ENCODE measurements at places on chromosomes 5 and 9.

GRCh38 chr9:8570776-8571175, 771.2 kb upstream of the DMAC1 start:
- no peak for DNase-seq

GRCh38 chr5:107090506-107090905, 580.2 kb downstream of the EFNA5 start:
- no peak for DNase-seq

DNA sequence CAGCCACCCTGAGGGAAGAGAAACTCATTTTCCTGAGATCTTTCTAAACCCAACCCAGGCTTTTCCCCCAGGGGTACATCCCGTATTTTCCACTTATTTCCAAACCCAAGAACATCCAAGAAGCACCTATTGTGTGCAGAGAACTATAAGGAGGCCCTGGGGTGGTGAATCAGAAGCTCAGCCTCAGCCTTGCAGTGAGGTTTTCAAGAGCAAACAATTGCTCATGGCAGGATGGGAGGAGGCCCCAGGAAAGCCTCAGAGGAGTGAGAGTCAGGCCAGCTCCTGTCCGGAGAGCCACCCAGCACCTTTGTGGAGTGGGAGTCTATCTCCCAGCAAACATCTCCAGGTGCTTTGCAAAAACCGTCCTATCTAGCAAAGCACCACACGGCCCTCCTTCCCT, 19.2 kb downstream of the NIPAL4 start:
- no peak for DNase-seq

GRCh38 chr9:89022001-89022759, 30.9 kb downstream of the S1PR3 start:
- no peak for DNase-seq

DNA sequence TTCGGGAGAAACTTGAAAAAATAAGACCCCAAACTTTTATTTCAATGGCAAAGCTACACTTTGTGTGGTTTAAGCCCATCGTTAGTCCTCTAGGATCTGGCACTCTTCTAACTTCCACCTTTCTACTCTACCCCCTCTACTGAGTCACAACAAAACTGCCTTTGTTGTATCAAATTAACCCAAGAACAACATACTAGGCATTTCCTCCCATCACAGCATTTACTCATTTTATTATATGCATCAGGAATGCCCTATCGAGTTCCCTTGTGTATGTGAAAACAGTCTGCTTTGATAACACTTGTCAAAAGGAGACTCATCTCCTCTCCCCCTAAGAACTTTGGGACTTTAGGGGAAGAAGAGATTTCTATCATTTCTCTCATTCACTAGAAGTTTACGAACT, 158.9 kb upstream of the FREM1 start:
- no peak for DNase-seq

- DNase-seq: no peak
These were observed 33.4 kb downstream of the C5orf15 start for GRCh38 chr5:133934822-133935666.

DNA sequence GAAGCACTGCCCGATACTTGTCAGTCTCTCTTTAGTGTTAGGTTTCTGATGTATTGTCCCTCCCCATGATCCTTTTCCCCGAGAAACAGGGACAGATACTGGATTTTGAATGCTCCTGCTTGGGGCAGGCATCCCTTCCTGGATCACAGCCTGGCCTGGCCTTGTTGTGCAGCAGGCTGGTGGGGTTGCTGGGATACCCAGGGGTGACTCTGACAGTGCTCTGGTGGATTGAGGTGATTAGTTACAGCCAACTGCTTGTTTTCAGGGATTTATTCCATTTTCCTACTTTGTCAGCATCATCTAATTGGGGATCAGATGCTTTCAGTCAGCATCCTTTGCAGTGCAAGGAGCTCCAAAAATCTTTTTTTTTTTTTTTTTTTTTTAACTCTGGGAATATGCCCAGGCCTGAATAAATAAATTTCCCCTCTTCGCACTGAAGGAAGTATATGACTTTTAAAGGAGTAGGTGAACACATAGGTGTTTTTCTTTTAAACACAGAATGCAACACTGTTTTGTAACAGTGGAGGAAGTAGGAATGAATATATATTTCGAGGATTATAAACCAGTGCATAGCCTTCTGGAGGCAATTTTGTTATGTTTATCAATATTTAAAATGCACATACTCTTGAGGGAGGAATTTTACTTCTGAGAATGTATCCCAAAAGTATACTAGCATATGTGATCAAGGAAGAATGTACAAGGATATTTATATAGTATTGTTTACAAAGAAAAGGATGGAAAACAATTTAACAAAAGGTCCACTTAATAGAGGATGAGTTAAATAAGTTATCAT, 127.3 kb upstream of the ELL2 start:
- DNase-seq: no peak

- DNase-seq: no peak
These were observed 43.7 kb downstream of the TEX10 start for GRCh38 chr9:100308965-100309564.

DNA sequence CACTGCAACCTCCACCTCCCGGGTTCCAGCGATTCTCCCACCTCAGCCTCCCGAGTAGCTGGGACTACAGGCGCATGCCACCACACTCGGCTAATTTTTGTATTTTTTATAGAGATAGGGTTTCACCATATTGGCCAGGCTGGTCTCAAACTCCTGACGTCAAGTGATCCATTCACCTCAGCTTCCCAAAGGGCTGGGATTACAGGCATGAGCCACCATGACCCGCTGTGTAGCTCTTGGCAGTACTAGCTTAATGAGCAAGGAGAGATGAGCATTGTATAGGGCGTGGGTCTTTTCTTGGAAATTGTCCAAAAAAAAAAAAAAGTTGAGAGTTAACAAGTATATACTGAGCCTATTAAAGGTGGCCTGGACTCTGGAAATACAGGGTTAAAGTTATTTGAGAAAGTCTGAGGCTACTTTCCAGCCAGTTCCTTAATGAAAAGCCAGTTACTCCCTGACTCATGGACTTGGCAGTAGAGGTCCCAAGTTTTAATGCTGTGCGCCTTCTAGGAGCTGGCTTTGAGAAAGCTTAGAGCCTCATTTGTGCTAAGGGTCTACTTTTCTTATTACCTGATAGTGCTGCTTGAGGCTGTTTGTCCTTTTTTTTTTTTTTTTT, 4.2 kb upstream of the FGF18 start:
- DNase-seq: no peak

GRCh38 chr5:166695326-166695725, 1596.1 kb upstream of the WWC1 start:
- DNase-seq: no peak

DNA sequence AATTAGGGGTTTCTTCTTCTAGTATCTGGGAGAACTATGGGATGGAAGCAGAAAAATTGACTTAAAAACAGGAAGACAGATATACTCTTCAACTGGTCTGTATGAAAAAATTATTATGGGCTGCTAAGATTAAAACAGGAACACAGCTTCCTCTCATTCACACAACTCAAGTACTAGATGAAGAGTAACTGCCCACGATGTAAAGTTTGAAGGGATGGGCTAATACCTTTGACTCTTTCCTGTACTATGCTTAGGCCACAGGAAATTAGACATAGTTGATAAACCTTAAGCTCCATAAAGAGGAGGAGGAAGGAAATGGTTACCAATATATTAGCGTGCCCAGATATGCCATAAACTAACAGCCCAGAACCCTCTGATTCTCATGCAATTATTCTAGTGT, 88.6 kb downstream of the ANKRD31 start:
- no peak for DNase-seq

DNA sequence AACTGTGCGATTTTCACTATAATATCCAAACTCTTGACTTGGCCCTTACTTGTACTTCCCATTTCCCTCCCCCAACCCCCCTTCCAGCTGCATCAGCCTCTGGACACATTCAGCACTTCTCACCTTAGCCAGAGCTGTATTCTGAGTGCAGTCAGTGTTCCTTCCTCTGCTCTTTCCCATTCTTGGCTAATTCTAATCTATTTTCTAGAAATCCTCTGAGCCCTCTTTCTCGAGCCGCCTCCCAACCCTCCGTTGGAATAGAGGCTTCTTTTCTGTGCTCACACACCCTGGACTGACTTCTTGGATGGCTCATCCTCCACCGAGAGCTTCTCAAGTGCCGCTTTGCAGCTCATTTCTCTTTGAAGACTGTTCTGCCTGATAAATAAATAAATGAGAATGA, 188.8 kb downstream of the NTRK2 start:
- no peak for DNase-seq

- no peak for DNase-seq
These were observed 19.9 kb upstream of the PRXL2C start for GRCh38 chr9:96674906-96675538.

GRCh38 chr5:6496207-6496584, 47.5 kb downstream of the UBE2QL1 start:
- no peak for DNase-seq

GRCh38 chr9:116298249-116298648, 144.7 kb downstream of the PAPPA start:
- DNase-seq: no peak

DNA sequence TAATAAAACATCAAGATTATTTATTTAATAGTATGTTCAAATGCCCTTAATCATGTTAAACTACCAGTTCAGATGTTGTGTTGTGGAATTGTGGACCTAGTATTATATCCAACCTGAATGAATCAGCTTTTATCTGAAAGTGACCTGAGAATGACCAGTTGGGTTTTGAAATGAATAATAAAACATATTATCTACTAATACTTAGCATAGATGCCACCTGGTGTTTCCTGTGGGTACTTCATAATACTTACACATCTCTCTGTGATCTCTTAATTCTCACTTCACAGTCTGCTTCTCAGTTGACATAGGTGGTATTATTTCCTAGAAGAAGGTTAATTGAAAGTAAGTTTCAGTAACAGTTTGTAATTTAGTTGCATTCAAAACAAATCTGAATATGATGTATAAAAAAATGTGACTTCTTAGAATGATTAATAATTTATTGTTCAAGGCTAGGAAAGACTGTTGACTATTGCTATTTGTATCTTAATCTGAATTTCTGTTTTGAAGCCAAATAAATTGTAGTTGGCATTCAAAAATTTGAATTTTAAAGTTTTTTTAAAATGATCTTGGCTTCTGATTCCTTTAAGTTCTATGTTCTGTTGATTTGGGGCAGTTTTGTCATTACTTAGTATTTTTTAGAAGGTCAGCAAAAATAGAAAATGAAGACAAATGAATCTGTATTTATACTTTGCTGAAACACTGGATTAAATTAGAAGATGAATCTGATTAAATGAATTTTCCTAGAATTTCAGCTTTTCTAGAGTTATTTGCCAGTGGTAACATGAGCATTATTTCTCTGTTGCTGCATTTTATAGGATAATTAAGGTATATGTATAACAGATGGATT, 48.2 kb downstream of the KIF2A start:
- DNase-seq: no peak

DNA sequence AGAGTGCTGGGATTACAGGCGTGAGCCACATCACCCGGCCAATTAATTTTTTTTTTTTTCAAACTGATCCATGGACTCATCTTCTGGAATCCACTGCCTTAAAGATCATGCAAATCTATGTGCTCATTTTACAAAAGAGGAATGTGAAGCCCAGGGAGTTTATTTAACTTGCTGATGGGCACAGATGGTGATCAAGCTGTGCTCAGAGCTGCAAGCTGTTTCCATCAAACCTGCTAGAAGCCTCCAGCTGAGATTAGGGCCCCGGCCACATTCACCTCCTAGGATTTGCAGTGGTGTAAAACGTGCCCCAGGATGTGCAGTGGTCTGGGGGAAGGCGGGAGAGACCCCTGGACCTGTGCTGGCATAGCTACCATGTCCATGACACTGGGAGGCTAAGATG, 56.1 kb upstream of the TUT7 start:
- no peak for DNase-seq

GRCh38 chr5:38556599-38557307, at the start of gene LIFR:
Gene LIFR, minus strand, starts transcription at chr5:38556646. Its CDS starts 25,999 bp downstream, at chr5:38530647.
- no peak for DNase-seq
